ENCODE measurements at places on chromosomes 5 and 9.

- DNase-seq, result no peak
These were observed 13.3 kb upstream of the LHX3 start for GRCh38 chr9:136218271-136218670.

DNA sequence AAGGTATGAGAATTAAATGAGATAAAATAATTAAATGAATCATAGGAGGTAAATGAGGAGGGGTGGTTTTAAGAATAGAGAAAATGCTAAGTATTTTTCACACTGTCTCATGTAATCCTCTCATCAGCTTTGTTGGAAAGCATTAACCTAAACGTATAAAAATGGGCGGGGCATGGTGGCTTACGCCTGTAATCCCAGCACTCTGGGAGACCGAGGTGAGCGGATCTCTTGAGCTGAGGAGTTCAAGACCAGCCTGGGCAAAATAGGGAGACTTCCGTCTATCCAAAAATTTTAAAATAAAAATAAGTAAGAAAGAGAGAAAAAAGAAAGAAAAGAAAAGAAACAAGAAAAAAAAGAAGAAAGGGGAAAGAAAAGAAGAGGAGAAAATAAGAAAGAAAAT is 1.9 kb upstream of the RFK start:
- DNase-seq, result no peak

DNA sequence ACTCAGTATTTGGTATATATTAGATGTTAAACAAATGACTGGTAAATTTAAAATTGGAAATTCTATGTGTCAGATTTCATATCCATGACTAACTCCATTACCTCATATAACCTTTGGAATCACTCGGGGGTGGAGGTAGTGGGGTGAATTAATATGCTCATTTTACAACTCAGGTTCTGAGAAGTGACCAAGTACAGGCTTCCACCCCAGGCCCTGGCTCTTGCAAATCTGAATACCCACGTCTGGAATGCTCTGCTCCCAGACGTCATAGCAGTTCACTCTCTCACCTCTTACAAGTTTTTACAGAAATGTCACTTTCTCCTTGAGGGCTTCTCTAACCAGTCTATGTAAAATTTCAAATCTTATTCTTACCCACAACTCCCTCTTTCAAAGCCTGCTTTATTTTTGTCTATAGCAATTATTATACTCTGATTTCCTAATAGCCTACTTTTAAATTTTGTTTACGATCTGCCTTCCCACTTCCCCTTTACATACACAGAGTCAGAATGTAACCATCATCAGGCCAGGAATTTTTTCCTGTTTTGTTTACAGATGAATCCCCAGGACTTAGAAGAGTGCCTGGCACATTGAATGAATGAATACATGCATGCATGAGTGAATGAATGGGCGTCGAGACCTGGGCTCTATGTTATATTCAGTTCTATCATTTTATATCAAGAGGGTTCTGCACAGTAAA is 134.1 kb upstream of the IFNE start:
- DNase-seq, result no peak

DNA sequence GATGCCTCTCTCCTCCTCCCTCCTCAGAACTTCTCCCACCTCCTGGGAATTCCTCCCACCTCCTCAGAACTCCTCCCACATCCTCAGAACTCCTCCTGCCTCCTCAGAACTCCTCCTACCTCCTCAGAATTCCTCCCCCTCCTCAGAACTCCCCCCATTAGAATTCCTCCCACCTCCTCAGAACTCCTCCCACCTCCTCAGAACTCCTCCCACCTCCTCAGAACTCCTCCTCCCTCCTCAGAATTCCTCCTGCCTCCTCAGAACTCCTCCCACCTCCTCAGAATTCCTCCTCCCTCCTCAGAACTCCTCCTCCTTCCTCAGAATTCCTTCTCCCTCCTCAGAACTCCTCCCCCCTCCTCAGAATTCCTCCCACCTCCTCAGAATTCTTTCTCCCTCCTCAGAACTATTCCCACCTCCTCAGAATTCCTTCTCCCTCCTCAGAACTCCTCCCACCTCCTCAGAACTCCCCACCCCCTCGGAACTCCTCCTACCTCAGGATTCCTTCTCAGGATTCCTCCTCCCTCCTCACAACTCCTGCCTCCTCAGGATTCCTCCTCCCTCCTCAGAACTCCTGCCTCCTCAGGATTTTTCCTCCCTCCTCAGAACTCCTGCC is 23.9 kb downstream of the SLC46A2 start:
- no peak for DNase-seq

DNA sequence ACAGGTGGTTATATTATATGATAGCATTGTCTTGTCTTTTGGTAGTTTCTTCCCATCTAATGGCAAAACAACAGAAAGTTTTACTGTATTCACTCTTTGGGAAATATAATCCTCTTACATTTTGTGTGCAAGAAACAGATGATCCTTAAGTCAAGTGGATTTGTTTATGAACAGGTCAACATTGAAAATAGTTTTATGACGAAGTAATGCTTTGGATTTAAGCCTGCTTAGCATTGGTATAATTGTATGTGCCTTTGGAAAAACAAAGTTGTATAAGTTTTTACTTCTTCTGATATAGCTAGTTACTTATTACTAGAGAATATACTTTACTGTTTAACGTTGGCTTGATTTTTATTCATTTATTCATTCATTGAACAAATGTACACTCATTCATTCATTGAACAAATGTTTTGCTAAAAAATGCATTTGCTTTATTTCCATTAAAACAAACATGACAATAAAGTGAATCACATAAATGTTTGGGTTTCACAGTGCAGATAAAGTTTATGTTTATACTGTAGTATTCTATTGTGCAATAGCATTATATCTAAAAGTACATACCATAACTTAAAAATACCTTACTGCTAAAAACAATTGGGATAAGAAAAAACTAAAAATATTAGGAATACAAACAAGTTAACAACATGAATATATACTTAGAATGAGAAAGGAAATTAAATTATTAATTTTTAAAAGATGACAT is 12.3 kb downstream of the SGCD start:
- no peak for DNase-seq

DNA sequence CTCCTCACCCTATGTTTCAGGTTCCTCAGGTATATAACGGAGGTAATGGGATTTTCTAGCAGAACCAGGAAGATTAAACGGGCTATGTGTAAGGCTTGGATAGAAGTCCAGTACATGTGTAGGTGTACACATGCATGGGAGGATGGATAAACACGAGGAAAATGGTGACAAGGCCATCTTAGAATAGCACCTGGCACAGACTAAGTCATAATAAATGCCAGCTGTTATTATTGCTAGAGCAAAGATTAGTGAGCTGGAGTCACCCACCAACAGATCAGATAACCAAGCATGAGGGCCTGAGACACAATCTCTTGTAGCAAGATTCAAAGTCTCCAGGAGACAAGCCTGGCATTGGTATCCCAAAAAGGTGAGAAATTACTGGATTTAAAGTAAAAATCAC is 21.1 kb downstream of the SPOCK1 start:
- DNase-seq, result no peak

DNA sequence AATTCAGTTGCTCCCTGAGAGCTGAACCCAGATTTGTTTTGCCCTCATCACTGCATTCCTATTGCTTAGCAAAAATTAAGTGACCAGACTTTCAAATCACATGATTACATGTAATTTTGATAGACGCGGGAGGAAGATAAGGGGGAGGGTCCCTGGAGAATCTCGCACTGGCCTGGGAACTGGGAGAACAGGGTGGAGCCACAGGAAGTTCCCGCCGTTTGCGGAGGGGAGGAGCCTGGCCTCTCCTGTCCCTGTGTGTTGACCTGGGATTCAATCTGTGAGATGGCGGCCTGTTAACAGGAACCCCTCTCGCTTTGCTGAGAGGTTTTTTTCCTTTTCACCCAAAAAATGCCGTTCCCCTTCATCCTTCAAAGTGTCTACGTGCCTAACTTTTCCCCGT is 142.9 kb upstream of the OR13F1 start:
- DNase-seq, result no peak

DNA sequence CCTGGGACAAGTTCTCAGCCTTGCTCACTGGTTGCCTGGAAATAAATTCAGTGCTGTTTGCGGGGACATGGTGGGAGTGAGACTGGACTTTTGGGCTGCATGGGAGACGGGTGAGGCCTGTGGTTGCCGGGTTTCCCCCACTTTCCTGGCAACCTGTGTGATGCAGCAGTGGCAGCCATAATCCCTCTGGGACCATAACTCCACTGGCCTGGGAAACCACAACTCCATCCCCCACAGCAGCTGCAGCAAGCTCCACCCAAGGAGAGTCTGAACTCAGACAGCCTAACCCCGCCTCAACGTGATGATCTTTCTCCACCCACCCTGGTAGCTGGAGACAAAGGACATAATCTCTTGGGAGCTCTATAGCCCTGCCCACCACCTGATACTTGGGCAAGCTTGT is 349.9 kb downstream of the PIK3R1 start:
- DNase-seq, result no peak

DNA sequence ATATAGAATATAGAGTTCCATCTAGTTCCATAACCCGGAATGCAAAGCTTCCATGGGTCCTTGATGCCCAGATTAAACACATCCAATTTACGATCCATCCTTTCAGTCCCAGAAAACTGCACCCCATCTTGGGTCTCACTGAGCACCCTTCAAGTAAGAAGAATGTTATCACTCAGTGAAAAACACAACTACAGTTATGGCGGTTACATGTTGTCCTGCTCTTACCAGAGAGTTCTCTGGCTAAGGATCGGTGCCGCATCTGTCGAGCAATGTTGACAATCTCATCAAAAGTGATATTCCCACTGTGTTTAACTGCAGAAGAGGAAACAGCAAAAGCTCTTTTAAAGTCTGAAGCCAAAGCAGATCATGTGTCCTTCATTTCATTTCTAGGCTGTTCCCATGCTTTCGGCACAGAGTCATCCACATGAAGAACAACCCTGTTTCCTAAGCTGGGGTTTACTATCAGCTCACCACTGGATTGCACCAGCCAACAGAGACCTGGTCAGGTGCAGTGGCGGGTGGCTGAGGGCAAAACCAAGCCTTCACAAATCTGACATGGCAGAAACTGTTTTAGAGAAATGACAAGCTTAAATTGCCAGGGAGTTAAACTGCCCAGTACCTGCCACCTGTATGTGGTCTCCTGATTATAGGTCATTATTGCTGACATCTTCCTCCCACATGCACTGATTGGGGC is 2.9 kb downstream of the RPL12 start:
- no peak for DNase-seq

DNA sequence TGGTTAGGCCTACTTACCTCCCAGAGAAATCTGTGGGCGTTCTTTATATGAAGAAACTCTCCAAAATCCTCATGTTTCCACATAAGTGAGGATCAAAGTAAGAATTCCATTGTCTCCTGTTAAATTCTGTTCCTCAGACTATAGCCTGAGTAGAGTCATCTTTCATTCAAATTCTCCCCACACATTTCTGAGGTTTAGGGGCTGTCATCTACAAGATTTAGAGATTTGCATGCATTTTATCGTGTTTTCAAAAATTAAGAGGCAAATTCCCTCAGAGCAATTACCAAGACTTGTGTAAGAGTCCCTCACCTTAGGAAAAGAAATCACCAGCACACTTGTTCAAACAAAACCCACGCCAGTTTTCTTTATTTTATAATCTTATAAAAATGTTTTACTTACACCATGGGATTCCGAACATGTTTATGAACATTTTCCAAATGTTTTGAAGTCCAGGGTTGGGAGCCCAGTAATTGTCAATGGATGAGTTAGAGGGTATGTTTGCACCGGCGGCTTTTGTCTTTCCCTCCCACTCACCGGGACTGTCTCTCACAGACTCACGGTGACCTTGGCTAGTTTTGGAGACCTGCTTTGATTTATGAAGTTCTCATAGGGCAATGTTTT is 367.6 kb downstream of the ENC1 start:
- no peak for DNase-seq

GRCh38 chr5:54643685-54644106 is 126.1 kb downstream of the SNX18 start:
- DNase-seq, result no peak

GRCh38 chr5:72281764-72282499 is 38.1 kb downstream of the MRPS27 start:
- no peak for DNase-seq

- no peak for DNase-seq
These were observed 105.9 kb upstream of the PRLR start for GRCh38 chr5:35336230-35336629.

- no peak for DNase-seq
These were observed 27.1 kb upstream of the C6 start for GRCh38 chr5:41240390-41240789.

GRCh38 chr9:80691229-80691628 is 998.1 kb downstream of the TLE1 start:
- DNase-seq, result no peak

GRCh38 chr5:94853120-94853519 is 234.7 kb downstream of the SLF1 start:
- DNase-seq, result no peak

- DNase-seq, result no peak
These were observed 18.7 kb upstream of the LECT2 start for GRCh38 chr5:135973323-135974020.

- no peak for DNase-seq
These were observed 46.8 kb downstream of the GALNT12 start for GRCh38 chr9:98854266-98854665.

- no peak for DNase-seq
These were observed 5.3 kb upstream of the DCP2 start for GRCh38 chr5:112971276-112971675.

GRCh38 chr5:109921735-109922380 is 232.1 kb downstream of the MAN2A1 start:
- DNase-seq, result no peak

DNA sequence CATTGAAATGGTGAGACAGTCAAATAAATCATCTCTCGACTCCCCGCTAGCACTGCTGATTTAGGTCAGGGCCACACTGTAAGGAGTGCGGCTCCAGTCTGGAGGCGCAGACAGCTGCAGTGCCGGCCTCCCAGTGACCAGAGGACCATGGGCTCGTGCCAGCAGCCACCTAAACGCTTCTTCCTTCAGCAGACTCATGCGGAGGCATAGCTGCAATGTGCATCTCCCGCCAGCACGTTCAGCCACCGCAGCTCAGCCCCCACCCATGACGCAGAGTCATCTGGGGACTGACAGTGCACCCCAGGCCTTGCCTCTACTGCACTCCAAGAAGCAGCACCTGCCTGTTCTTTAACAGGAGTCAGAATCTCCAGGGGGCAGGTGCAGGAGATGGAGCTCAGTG is 13.6 kb upstream of the MAPK9 start:
- DNase-seq, result no peak

DNA sequence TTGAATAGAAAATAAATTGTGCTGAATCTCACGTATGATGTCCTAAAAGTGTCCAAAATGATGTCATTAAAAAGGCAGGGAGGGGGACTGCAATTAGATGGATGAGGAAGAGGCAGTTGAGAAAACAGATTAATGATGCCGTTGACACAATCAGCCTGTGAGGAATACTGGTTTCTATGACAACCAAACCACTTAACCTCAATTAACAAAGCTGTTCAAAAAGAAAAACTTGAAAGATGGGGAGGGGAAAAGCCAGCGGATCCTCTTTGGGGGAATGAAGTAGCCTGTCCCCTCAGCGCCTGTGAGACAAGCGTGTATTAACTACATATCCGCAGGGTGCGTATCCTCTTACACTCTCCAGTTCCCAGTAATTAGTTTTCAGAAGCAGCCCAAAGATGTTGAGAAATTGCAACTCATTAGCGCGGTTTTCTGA is 160.7 kb downstream of the TTC39B start:
- no peak for DNase-seq
